ENCODE measurements at places on chromosomes 13 and 19. TPM values are rescaled to one million over a fixed set of nuclear protein-coding genes. Genes with fewer than 3 reads are reported as not detected.
A peak's percentile ranks its signal among the peaks of the same experiment; 100 is the strongest.

SIGLECL1 gene
- total RNA-seq, result not detected

ZNF382 gene
- 0.55 TPM for total RNA-seq

- no peaks in the 10 kb centered on the region for H3K27me3 ChIP-seq
- H3K36me3 ChIP-seq, result no peaks in the 10 kb centered on the region
- H3K27ac ChIP-seq, result no peak overlapping the region
Measured at GRCh38 chr13:97460004-97460775, 26.2 kb downstream of the RAP2A start.

DNA sequence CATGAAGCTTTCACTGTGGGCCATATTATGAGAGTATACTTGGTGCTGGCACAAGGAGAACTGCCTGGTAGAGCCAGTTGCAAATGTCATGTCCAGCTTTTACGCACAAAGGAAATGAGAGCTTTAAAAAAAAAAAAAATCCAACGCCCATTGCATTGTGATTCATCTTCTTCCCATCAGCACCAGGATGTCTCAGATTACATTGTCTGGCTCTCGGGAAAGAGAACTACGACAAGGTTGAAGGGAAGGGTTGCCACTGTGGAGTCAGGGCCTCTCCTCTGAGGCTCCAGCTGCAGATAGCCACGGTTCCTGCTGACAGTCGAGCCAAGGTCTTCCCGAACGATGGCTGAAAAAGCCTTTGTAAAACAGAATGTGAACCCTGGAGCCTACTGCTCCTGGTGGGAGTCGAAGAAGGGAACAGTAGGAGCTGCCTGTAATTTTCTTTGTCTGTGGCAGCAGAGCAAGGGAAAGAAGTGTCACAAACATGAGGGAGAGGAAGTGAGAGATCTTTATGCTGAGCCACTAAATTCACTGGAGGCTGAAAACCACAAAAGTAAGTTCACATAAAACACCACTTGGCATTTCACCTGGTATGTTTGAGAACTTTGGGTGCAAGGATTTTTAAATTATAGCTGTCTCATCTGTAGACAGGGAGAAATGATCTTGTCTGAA lies 704.7 kb downstream of the DIAPH3 start:
- no peaks in the 10 kb centered on the region for H3K36me3 ChIP-seq
- no peak overlapping the region for H3K4me3 ChIP-seq
- no peaks in the 10 kb centered on the region for H3K27me3 ChIP-seq
- H3K4me1 ChIP-seq, result no peaks in the 10 kb centered on the region
- H3K27ac ChIP-seq, result no peak overlapping the region

GRCh38 chr19:7078008-7078407 lies 8.5 kb downstream of the ZNF557 start:
- H3K27me3 ChIP-seq, result no peaks in the 10 kb centered on the region
- no peak overlapping the region for H3K4me3 ChIP-seq
- peaks cover 67% of the 10 kb centered on the region for H3K36me3 ChIP-seq
- H3K27ac ChIP-seq, result no peak overlapping the region
- no peak for DNase-seq

DNA sequence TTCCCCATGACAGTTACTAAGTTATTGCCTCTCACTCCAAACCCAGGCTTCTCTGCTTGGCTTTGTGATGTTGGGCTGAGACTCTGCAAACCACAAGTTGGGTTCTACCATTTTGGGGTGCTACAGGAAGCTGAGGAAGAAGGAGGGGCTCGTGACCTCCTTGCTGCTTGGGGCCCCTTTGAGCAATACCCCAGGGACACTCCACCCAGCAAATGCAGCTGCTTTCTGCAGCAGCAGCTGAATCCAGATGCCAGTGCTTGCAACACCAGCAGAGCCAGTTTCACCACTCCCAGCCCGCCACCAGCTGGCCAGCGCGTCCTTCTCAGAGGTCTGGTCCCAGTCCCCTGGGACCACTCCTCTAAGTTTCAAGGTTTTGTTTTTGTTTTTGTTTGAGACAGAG lies 22.0 kb upstream of the UBAC2 start:
- H3K27ac ChIP-seq, result no peak overlapping the region
- H3K4me1 ChIP-seq, result peaks cover 8% of the 10 kb centered on the region
- no peak overlapping the region for H3K4me3 ChIP-seq
- DNase-seq, result no peak
- H3K36me3 ChIP-seq, result no peaks in the 10 kb centered on the region

- no peak overlapping the region for H3K4me3 ChIP-seq
- H3K27ac ChIP-seq, result no peak overlapping the region
- no peaks in the 10 kb centered on the region for H3K36me3 ChIP-seq
- DNase-seq, result no peak
- H3K27me3 ChIP-seq, result no peaks in the 10 kb centered on the region
- H3K4me1 ChIP-seq, result no peaks in the 10 kb centered on the region
Measured at GRCh38 chr13:93344048-93344705, 117.6 kb downstream of the GPC6 start.

- H3K4me1 ChIP-seq, result no peaks in the 10 kb centered on the region
- no peaks in the 10 kb centered on the region for H3K27me3 ChIP-seq
- no peaks in the 10 kb centered on the region for H3K36me3 ChIP-seq
- no peak overlapping the region for H3K4me3 ChIP-seq
- DNase-seq, result no peak
Measured at GRCh38 chr13:84413016-84413415, 530.7 kb upstream of the SLITRK1 start.

DNA sequence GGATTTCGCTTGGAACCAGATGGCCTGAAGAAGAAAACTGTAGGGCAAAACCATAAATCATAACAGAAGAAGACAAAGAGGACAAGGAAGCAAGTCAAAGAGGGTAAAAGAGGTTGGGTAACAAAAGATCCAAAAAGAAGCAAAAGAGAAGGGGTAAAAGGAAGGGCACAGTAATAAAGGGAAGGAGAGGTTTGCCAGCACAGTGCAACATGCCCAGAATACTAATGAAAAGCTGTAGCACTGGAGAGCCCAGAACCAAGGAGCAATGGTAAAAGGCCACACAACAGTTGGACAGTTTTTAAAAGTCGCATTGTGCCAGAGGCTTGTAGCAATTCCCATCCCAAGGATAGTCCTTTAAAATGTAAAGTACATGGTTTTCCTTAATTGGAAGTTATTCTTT lies 506.6 kb downstream of the PCDH9 start:
- no peak for DNase-seq
- no peaks in the 10 kb centered on the region for H3K27me3 ChIP-seq
- H3K36me3 ChIP-seq, result no peaks in the 10 kb centered on the region
- no peaks in the 10 kb centered on the region for H3K4me1 ChIP-seq
- H3K27ac ChIP-seq, result no peak overlapping the region
- no peak overlapping the region for H3K4me3 ChIP-seq

GRCh38 chr13:97856304-97856675 lies 97.2 kb upstream of the IPO5 start:
- H3K27ac ChIP-seq, result no peak overlapping the region
- H3K4me1 ChIP-seq, result peaks cover 9% of the 10 kb centered on the region
- DNase-seq, result no peak
- H3K4me3 ChIP-seq, result no peak overlapping the region

- H3K27ac ChIP-seq, result no peak overlapping the region
- no peak overlapping the region for H3K4me3 ChIP-seq
- no peak for DNase-seq
- no peaks in the 10 kb centered on the region for H3K36me3 ChIP-seq
- no peaks in the 10 kb centered on the region for H3K4me1 ChIP-seq
- H3K27me3 ChIP-seq, result no peaks in the 10 kb centered on the region
Measured at GRCh38 chr13:46385946-46386345, 1.1 kb downstream of the RUBCNL start.

GRCh38 chr19:12782424-12783290 lies 7.3 kb upstream of the HOOK2 start:
- peak overlapping the region; percentile 65 for H3K4me3 ChIP-seq
- H3K27ac ChIP-seq, result peak overlapping the region; percentile 86
- DNase-seq, result peak; percentile 76
- H3K27me3 ChIP-seq, result no peaks in the 10 kb centered on the region
- H3K4me1 ChIP-seq, result peaks cover 76% of the 10 kb centered on the region
- no peaks in the 10 kb centered on the region for H3K36me3 ChIP-seq

- peaks cover 16% of the 10 kb centered on the region for H3K36me3 ChIP-seq
- H3K27me3 ChIP-seq, result no peaks in the 10 kb centered on the region
- H3K27ac ChIP-seq, result no peak overlapping the region
- no peak for DNase-seq
Measured at GRCh38 chr19:48123907-48124651, 13.5 kb upstream of the PLA2G4C start.

GRCh38 chr13:45280751-45281634 lies 60.0 kb downstream of the TPT1 start:
- no peaks in the 10 kb centered on the region for H3K27me3 ChIP-seq
- no peak overlapping the region for H3K4me3 ChIP-seq
- H3K27ac ChIP-seq, result peak overlapping the region; percentile 47
- peak; percentile 82 for DNase-seq

GRCh38 chr13:102742101-102742500 lies 31.5 kb downstream of the TEX30 start:
- no peaks in the 10 kb centered on the region for H3K36me3 ChIP-seq
- H3K27me3 ChIP-seq, result peaks cover 100% of the 10 kb centered on the region
- H3K4me1 ChIP-seq, result no peaks in the 10 kb centered on the region
- no peak overlapping the region for H3K4me3 ChIP-seq
- H3K27ac ChIP-seq, result no peak overlapping the region
- no peak for DNase-seq

DNA sequence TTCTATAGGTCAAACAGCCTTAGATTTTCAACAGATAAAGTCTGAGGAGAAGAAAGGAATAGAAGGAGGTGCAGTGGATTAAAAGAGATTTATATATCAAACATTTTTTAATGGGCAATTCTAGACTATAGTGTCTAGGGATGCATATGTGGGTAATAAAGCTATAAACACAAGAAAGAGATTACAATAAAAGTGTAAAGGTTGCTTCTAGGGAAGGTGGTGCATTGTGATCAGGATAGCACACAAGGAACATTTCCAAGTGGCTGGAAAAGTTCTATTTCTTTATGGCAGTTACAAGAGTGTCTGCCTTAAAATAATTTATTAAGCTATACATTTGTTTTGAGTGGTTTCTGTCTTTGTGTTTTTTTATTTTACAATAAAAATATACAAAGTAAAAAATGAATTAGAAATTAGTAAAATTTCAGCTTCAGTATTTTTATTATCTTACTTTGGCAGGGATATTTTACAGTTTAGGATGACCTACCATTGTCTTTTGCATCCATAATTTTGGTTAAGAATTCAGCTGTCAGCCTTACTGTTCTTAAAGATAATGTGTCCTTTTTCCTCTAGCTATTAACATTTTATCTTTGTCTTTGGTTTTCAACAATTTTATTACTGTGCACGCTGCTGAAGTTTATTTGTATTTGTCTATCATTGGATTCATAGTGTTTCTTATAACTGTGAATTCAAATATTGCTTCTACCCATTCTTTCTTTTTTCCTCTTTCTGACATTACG lies 221.8 kb downstream of the LACC1 start:
- H3K27ac ChIP-seq, result no peak overlapping the region
- H3K4me1 ChIP-seq, result peaks cover 11% of the 10 kb centered on the region
- H3K4me3 ChIP-seq, result no peak overlapping the region
- no peaks in the 10 kb centered on the region for H3K27me3 ChIP-seq
- DNase-seq, result no peak

DNA sequence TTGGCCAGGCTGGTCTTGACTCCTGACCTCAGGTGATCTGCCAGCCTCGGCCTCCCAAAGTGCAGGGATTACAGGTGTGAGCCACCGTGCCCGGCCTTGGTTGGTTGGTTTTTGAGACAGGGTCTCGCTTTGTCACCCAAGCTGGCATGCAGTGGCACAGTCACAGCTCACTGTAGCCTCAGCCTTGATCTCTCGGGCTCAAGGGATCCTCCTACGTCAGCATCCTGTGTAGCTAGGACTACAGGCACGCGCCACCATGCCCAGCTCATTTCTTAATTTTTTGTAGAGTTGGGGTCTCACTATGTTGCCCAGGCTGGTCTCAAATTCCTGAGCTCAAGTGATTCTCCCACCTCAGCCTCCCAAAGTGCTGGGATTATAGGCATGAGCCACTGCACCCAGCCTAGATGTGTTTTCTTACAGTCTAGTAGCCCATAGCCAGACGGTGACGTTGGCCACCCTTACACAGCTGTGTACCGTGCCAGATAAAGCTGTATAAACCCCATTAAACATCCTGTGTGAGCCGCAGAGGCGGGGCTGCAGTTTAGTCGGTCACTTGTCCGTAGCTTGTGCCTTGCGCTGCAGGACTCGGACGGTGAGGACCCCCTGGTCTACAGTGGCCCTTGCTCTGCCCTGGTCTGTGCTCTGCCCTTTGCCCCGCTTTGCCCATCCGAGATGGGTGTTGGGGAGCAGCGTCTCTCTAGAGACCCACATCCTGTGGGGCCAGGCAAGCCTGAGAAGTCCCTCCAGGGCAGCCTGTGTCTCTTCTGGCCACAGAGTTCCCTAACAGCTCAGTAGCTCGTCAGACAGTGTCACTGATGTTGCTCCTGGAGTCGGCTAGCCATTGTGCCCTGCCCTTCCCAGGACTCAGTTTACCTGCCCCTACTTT lies 9.8 kb downstream of the IRF3 start:
- DNase-seq, result no peak
- H3K27ac ChIP-seq, result no peak overlapping the region
- no peak overlapping the region for H3K4me3 ChIP-seq
- no peaks in the 10 kb centered on the region for H3K4me1 ChIP-seq
